ENCODE measurements at places on chromosomes 5 and 9.

- no peak for DNase-seq
Measured at GRCh38 chr9:97366476-97366875, 45.4 kb upstream of the TDRD7 start.

DNA sequence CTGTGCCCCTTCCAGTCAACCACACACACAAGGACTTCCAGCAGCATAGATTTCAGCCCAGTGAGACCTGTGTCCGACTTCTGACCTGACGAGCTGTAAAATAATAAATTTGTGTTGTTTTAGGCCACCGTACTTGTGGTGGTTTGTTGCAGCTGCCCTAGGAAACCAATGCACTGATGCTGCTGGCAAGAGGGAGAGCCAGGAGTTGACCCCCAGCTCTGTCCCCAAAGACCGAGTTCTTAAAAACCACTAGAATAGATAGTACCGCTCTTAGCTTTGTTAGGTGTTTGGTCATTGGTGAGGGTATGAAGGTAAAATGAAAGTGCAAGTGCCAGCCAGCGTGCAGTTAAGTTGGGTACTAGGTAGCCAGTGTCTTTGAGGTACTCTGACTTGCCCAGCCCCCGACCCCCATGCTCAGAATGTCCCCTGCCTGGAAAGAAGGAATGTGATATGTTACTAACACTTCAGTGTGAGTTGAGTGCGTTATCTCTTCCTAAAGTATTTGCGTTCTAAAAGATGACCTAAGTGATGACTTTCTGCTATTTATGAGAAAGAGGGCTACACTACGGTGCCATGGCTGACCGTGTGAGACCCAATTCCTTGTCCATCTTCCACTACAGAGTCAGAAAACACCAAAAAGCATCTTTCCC is 185.6 kb downstream of the AOPEP start:
- no peak for DNase-seq

DNA sequence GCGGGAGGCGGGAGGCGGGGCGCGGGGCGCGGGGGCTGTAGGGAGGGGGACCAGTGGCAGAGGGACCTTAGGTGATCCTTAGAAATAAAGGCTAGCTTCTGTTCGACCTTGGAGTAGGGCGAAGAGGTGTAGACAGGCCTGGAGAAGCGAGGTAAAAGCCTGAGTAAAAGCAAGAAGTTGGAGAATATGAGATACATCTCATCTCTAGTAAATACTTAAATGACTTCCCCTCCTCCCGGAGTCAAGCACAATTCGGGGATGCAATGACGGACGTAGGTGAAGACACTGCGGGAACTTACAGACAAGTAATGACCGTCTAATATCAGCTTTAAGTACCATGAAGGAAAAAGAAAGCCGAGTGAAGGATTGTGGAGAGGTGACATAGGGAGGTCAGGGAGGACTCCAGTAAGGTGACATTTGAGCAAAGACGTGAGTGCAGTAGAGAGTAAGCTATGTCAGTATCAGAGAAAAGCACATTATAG is 466 bp downstream of the SMC2 start:
- DNase-seq = no peak

GRCh38 chr9:99947395-99947794 is 40.9 kb downstream of the STX17 start:
- DNase-seq = no peak

GRCh38 chr5:66224274-66224673 is 80.2 kb downstream of the SREK1 start:
- no peak for DNase-seq

- no peak for DNase-seq
Measured at GRCh38 chr9:133366435-133366834, 9.4 kb downstream of the SURF4 start.
